ENCODE measurements at places on chromosomes 11 and 22. TPM values are rescaled to one million over a fixed set of nuclear protein-coding genes. Genes with fewer than 3 reads are reported as not detected.

Gene CYTH4
- total RNA-seq: 89.5 TPM

Gene SLC39A13
- 31.6 TPM for total RNA-seq

DNA sequence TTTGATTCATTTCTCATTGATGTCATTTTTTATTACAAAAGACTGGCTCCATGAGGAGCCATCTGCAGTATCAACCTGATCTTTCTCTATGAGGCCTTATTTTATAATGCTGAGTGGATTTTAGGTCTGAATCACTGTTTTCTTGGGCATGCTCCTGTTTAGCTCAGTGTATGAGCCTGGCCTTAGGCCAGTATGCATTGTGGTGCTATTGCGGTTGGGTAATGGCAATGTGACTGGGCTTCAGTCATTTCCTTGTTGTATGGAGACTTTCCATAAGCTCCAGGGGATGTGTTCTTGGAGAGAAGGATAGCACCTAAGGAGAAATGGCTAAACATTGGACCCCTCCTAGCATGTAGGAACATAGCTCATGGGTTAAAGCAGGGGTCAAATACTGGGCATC lies 293.2 kb downstream of the NELL1 start:
- no peaks in the 10 kb centered on the region for H3K27me3 ChIP-seq
- no peak for DNase-seq
- no peak overlapping the region for H3K4me3 ChIP-seq
- no peaks in the 10 kb centered on the region for H3K4me1 ChIP-seq
- no peaks in the 10 kb centered on the region for H3K36me3 ChIP-seq

DNA sequence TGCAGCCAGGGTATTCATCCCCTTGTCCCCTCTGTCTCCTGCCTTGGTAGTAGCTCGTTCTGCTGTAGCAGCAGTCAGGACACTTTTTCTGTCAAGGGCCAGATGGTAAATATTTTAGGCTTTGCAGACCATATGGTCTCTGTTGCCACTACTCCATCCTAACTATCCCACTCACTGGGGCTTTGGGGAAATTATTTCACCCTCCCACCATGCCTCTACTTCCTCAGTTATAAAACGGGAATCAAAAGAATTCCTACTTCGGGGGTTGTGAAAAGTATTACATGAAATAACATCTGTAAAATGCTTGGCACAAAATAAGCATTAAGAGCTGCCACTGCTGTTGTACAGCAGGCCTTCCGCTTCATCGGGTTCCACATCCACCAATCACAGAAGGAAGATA lies 89.9 kb upstream of the LDLRAD3 start:
- no peak overlapping the region for H3K27ac ChIP-seq
- peaks cover 11% of the 10 kb centered on the region for H3K27me3 ChIP-seq
- no peaks in the 10 kb centered on the region for H3K4me1 ChIP-seq
- no peaks in the 10 kb centered on the region for H3K36me3 ChIP-seq
- H3K4me3 ChIP-seq: no peak overlapping the region

GRCh38 chr11:61728940-61729219 lies 23.6 kb upstream of the MYRF start:
- DNase-seq: no peak
- no peak overlapping the region for H3K27ac ChIP-seq
- H3K4me1 ChIP-seq: peaks cover 5% of the 10 kb centered on the region
- H3K36me3 ChIP-seq: no peaks in the 10 kb centered on the region

DNA sequence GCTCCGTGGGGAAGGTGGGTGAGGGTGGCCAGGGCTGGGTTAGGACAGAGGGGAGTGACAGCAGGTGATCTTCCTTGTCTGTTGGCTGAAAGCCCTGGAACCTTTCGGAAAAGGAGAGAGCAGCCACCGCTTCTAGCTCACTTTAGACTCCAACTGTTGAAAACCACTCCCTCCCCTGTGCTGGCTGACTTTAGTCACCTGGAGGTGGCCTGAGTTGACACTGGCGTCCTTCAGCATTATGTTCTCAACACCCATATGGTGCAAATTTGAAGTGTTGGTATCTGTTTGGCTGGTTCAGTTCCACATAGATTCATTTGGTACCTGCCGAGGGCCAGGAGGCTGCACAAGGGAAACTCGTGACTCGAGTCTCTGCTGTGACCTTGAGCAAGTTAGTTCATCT lies 28.8 kb downstream of the ZC3H7B start:
- DNase-seq: no peak
- no peaks in the 10 kb centered on the region for H3K27me3 ChIP-seq
- H3K27ac ChIP-seq: no peak overlapping the region
- H3K36me3 ChIP-seq: peaks cover 4% of the 10 kb centered on the region
- H3K4me1 ChIP-seq: peaks cover 2% of the 10 kb centered on the region
- no peak overlapping the region for H3K4me3 ChIP-seq
